ENCODE measurements at places on chromosomes 1 and 21. TPM values are rescaled to one million over a fixed set of nuclear protein-coding genes. Genes with fewer than 3 reads are reported as not detected.

DNA sequence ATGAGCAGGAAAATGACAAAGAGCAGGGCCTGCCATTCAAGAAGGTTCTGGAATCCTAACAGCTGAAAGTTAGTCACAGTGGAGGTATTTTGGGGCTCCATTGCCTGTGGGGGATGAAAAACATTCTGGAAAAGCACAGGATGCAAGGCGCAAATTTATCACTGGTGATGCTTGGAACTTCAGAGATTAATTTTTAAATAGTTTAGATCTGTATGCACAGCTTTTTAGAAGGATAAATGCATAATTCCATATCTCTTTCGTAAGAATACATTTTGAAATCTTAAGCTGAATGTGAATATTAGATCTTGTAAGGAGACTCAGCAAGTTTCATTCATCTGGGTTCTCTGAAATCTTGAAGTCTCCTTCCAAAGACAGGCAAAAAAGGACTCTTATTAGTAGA lies at the start of gene OR11L1:
OR11L1 (minus strand) TSS at position 101 of the 400 bp plus-strand sequence; CDS start at position 101, 0 bp downstream.
- DNase-seq, result no peak

GRCh38 chr1:204222764-204223055 lies 8.9 kb upstream of the GOLT1A start:
- no peak for DNase-seq

DNA sequence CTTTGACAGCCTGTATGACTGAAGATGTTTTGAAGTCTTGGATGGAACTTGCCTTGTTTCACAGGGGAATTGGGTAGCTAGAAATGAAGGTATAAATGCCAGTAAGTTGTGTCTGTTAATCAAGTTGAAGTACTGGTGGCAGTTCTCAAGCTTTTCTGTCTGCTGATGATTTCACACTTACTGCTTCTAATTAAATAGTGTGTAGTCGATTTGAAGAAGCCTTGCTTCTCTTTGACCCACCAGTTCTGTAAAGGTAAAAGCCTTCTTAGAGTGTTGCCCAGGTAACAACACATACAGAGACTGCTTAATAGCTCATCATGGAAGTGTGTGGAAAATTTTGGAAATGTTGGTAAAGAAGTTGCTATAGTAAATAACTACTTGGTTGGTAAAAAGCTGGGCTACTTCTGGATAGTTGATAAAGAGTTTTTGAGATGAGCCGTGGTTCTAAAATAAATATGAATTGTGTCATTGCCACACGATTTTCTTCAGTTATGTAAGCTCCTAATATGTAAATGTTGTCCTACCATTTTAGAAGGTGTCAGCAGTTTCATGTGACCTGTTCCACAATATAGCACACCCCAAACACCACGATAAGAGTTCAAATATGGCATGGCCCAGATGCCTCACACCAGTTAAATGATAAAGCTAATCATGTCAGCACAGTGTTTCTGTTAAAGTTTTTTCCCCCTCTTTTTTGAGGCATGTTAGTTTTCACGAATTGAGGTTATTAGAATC lies 7.4 kb downstream of the RABGAP1L start:
- DNase-seq, result peak; percentile 62

DNA sequence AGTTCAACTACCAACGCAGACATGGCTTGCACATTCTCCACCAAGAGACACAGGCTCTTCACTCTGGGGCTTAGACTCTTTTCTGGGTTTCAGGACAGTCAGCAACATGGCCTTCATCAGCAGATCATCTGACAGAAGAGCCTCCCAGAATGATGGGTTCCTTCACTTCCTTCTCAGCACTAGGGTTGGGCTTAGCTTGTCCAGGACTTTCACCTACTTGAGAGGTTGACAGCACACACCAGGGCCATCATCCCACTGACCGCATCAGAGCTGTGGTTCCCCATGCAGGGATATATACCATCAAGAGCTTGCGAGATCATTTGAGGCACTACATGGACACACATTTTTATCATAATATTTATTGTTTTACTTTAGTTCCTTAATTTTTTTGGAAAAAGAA lies 10.4 kb upstream of the NCF2 start:
- DNase-seq, result no peak

- DNase-seq, result no peak
These were observed 38.2 kb downstream of the RABGAP1L start for GRCh38 chr1:174197547-174197946.

DNA sequence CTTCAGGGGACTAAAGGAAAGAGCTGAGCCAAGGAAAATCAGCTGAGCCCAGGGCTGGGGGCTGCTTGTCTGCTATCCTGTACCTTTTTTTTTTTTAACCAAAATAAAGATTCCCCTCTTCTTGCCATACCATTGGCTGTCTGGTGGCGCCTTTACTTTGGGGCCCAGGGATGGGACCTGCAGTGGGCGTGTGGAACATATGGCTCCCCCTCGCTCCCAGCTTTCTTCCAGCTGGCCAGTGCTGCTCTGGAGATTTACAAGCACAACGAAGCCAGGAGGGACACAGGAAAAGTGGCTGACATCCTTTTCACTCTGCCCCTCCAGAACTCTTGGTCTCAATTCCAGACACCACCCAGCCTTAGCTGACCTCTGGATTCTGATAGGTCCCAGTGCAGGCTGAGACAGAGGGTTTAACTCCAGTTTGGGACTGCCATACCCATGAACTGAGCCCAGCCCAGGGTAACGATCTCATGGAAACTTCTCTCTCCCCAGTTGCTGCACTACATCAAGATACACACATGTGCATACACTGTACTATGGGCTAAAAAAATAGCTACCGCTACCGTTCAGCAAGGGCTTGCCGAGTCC lies 5.4 kb upstream of the SFN start:
- DNase-seq, result no peak

DNA sequence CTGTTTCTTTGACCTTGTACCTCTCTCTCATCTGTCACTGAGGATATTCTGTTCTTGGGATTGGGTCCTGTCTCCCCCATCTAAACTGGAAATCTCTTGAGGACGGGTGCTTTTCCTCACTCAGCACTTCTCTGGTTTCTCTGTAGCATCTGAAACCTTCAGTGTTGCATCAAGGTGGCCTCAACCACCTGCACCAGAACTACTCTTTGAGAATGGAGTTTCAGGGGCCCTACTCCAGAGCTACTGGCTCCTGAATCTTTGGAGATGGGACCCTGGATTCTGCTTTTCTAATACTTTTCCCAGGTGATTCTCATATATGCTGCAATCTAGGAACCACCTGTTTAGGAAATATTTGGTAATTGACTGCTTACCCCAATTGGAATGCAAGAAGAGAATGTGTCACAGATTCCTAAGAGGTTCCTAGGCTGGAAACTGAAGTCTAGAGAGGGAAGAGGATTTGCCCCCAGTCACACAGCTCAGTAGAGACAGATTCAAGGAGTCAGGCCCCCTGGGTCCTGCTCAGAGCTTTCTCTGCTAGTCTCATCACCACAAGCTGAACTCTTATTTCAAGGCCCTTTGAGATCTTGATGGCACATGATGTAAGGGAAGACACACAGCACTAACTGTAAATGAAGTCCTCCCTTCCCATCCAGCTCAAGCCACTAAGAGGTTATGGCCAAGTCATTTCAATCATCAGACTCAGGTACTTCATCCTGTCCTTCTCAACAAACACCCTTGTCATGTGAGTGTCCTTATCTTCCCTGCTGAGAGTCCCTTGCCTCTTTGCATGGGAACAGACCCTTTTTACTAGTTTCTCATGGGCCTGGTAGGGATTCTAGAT lies 48.7 kb downstream of the EIF2D start:
- no peak for DNase-seq

GRCh38 chr1:50829014-50829958 lies 130.8 kb downstream of the FAF1 start:
- DNase-seq, result no peak

- DNase-seq, result no peak
These were observed 49.2 kb upstream of the COL24A1 start for GRCh38 chr1:86205741-86206140.

- no peak for DNase-seq
These were observed 142.5 kb upstream of the C1orf105 start for GRCh38 chr1:172277989-172278388.

DNA sequence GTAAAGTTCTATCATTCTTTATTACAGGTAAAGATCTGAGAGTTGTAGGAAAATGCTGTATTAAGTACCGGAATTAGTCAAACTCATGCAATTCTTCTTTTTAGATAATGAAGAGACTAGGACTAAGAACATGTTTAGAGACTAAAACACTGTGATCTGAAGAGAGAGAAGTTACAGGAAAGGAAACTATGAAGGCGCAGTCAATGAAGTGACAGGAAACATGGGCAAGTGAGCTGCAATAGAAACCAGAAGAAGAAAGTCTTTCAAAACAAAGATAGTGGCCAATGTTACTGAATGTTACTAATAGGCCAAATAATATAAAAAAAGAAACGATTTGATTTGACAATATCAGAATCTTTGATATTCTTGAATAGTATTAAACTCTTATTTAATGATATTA lies 659.4 kb upstream of the RGS18 start:
- DNase-seq, result no peak

GRCh38 chr21:36717976-36718375 lies 19.1 kb downstream of the SIM2 start:
- DNase-seq, result no peak

- DNase-seq, result peak; percentile 76
These were observed 20.7 kb downstream of the MIS18A start for GRCh38 chr21:32257962-32258785.

GRCh38 chr1:245052258-245052657 lies 102.5 kb upstream of the KIF26B start:
- no peak for DNase-seq

GRCh38 chr1:77413541-77414335 lies 131.9 kb downstream of the AK5 start:
- no peak for DNase-seq

DNA sequence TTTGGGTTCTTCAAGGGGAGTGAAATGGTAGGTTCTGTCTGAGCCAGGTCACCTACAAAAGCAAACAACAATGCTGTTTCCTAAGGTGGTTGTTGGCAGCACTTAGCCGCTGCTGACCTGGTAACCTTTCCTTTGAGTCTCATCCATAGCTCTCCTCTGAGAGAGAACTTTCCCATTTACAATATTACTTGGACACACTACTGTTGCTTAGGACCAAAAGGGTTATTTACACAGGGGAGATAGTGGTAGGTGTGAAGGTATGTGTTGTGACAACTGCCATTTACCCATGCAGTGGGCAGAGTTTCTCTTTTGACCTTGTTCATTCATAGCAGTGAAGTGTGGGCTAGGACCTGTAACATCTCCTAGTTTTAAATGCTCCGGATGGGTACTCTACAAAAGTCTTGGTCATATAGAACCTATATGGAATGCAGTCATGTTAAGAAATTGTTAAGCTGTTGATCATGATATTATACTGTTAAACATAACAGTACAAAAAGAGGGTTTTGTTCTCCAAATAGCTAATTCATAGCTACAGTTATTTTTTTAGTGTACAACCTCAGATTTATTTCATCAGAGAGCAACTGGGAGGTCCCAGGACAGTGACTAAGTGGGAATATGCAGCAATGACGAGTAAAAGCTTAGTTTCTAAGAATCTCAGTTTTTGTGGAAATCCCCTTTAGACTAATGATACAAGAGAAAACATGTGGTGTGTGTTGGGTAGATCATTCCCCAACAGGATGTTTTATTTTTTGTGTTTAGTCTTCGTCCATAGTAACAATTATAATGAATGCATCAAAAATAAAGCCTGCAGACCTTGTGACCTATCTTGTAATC lies 219.7 kb downstream of the NFIA start:
- no peak for DNase-seq

GRCh38 chr21:36627242-36627641 lies 71.7 kb upstream of the SIM2 start:
- DNase-seq, result no peak

NUP210L gene
- total RNA-seq, result not detected

GBP4 gene
- total RNA-seq, result 0.11 TPM

UMODL1 gene
- total RNA-seq, result not detected

GPR52 gene
- total RNA-seq, result 0.98 TPM

PLPPR4 gene
- total RNA-seq, result not detected

KMO gene
- not detected for total RNA-seq

ADGRL4 gene
- not detected for total RNA-seq

ANGPTL3 gene
- total RNA-seq, result not detected

PEX19 gene
- 64.9 TPM for total RNA-seq

Data from K562 (cell line).